ENCODE measurements at places on chromosomes 11 and 22.
A peak's percentile ranks its signal among the peaks of the same experiment; 100 is the strongest.

DNA sequence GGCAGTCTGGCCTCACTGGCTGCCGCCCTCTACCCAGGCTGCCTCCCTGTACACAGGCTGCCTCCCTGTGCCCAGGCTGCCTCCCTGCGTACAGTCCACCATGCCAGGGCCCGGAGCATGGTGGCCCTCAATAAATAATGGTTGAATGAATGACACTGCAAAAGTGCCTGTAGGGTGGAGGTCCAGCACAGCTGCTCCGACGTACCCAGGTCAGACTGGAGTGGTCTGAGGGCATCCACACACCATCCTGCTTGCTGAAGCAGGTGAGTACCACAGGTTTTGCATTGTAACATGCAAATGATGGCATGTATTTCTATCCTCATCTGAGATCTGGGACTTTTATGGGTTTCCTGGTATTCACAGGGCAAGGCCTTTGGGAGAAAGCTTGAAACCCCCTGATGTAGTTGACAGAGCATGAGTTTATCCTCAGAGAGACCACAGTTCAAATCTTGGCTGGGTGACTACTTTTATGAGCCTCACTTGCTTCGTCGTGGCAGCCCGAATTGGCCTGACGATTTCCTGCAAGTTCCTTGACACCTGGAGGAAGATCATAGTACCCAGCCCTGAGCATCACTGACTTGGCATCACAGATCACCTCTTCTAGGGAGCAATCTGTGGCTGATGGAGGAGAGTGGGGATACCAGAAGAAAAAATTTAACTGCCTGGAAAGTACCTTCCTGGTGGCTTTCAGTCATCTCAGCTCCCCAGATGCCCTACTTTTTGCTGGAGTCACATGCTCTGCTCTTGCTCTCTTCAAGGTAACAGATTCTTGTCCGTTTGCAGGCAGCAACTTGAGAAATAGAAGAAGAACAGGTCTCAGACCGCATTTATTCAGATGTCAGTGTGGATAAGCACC is 16.0 kb upstream of the CYB5R3 start:
- no peak for DNase-seq

DNA sequence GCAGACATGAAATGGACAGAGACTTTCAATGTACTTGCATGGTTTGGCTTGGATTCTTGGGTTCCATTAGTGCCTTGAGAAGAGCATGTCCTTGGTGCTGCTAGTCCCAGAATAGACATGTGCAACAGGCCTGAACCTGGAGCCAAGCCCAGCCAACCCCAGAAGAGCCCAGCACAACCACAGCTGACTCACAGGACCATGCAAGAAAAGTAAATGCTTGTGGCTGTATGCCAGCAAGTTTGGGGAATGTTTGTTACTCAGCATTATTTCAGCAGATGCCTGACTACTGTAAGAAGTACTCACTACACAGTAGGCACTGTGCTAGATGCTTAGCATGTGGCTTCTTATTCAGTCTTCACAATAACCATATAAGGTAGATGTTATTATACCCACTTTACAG is 39.2 kb upstream of the HMGXB4 start:
- peak; percentile 22 for DNase-seq

DNA sequence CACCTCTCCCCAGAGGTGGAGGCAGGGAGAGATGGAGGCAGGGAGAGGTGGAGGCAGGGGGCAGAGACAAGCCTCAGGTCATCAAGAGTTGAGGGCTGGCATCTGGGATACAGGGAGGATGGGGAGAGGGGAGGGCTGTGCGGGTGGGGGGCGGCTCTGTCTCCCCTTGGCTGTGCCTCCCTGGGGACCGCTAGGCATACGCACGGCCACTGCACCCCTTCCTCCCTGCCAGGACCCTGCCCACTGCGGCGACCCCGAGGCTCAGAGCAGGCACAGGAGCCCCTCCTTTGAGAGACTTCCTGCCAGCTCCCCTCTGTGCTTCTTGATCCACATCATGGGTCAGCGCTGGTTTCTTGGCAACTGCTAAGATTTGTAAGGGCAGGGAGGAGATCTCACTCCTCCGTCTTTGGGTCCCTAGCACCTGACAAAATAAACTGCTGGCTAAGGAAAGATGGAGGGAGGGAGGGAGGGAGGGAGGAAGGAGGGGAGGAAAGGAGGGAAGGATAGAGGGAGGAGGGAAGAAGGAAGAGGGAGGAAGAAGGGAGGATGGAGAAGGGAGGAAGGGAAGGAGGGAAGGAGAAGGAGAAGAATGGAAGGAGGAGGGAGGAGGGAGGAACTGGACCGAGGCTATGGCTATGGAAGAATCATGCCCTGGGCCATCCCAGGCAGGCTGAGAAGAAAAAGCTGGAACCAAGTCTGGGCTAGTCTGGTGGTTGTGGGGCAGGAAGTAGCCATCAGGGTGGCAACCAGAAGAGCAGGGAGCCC is 18.5 kb downstream of the PRR33 start:
- peak; percentile 65 for DNase-seq

- no peak for DNase-seq
Observed at GRCh38 chr11:20022363-20023081, 137.8 kb downstream of the DBX1 start.

- no peak for DNase-seq
Observed at GRCh38 chr22:28771195-28771791, 1.2 kb upstream of the CCDC117 start.

GRCh38 chr22:47443836-47444745 is 681.6 kb downstream of the TBC1D22A start:
- no peak for DNase-seq

DNA sequence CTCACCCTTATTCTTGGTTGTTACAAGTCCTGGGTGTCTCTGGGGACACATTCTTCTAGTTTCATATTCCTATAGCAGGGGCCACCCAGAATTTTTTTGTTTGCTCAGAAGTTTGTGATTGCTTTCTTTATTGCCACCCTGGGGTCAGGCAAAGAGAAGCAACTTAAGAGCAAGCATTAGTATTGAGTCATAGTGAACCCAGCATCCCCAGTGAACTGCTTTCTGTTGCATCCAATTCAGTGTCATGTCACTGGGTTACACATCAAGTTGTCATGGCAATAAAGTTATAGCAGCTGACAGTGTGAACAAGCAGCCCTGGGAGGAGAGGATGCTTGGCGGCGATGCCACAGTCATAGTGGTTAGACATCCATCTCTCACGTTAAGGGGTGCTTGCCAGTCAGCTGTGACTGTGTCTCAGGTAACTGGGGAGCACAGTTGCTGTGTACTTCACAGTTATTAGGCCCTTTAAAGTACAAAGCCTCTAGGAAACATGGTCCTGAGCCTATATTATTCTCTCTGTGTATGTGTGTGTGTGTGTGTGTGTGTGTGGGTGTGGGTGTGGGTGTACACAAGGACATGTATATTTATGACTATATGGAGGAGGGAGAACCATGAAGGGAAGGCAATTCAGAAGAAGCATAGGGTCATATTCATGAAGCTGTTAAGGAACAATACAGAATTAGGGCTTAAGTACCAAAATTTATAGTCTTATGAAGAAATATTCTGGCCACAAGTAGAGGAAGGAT is 52.5 kb downstream of the TRIM44 start:
- peak; percentile 66 for DNase-seq

DNA sequence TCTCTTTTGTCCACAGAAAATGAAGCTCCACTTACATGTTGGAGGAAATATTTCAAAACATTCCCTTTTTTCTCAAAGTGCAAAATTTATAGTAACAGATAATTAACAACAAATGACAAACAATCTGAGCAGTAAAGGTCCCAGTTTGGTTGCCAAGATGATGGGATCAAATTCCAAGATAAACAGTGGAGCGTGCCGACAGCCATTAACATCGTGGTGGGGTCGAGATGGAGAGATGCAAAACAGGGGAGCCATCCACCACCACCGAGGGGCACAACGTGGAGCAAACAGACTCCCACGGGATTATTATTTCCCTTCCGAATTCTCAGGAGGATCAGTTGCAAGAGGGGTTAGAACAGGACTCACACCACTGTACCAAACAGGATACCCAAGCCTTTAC is 17.2 kb downstream of the MPPED2 start:
- no peak for DNase-seq

- DNase-seq = no peak
Observed at GRCh38 chr11:80898910-80899309, 1458.1 kb upstream of the TENM4 start.

GRCh38 chr11:76823481-76824028 is 37.2 kb upstream of the ACER3 start:
- peak; percentile 67 for DNase-seq

DNA sequence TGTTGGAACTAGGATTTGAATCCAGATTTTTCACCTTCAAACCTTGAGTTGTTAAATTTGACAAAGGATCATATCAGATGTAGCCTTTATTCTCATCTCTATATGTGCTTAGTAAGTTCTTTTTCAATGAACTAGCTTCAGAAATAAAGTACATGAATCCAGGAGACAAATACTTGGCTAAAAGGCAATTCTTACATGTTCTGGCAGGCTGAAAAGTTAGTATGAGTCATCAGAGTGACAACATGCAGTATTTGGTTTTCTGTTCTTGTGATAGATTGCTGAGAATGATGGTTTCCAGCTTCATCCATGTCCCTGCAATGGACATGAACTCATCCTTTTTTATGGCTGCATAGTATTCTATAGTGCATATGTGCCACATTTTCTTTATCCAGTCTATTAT is 40.4 kb downstream of the BBOX1 start:
- DNase-seq = peak; percentile 70

GRCh38 chr11:16604794-16605388 is 133.6 kb upstream of the C11orf58 start:
- no peak for DNase-seq

- DNase-seq = no peak
Observed at GRCh38 chr22:27440304-27440865, 361.2 kb downstream of the MN1 start.

DNA sequence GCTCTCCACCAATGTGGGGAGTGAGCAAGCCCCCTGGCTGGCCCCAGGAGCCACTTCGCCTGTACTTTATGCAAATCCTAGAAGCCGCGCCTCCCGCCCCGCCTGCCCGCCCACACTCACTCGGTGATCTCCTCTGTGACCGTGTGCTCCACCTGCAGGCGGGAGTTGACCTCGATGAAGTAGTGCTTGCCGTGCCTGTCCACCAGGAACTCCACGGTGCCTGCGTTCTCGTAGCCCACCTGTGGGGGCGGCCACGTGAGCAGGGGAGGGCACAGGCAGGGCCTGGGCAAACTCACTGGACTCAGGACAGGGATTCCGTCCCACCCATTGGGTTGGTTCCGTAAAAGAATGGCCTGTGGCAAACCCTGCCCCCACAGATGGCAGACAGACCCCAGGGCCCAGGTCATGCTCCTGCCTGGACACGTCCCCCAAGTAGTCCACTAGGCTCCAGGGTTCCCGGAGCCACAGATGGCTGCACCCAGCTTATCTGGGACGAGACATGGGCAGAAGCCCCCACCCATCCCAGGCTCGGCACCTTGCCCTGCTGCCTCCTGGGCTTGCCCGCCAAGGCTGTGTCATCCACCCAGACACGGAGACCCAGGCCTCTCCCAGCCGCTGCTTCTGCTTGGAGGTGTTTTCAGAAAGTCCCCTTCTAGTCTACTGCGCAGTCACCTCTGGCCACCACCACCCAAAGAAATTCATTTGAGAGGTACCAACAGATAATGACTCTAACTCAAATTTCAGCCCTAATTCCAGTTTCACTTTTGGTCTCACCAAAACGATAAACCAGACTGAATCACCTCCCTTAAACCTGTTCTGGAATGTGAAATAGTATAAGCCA is 12.1 kb downstream of the LRFN4 start:
- DNase-seq = no peak

DNA sequence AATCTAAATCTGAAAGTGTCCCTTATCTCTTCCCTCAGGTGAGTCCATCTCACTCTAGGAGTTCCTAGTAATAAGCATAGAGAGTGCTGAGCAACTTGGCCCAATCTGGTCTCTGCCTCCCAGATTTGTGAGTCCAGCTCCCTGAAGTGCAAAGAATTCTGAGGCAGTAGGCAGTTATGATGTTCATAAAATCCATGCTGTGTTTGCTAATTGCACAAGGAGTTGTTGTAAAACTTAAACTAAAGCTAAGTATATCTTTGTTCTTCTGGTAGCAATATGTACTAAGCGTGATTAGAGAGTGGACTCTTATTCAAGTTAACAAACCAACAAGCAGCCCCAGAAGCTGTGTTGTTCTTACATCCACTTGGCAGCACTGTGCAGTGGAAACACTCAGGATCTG is 7.6 kb upstream of the PTH start:
- DNase-seq = no peak

GRCh38 chr11:118126082-118126838 is 26.4 kb downstream of the SCN4B start:
- DNase-seq = no peak

DNA sequence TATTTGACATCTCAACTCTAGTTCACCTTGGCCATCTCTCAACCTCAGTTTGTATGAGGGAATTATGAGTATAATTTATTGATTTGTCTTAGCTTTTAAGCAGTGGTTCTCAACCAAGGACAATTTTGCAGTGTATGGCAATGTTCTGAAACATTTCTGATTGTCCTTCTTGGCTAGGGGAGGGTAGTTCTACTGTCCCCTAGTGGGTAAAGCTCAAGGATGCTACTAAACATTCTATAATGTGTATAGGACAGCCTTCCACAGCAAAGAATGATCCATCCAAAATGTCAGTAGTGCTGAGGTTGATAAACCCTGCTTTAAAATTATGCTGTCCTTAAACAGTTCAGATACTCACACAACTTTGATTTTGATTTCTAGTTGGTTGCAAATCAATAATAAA is 78.1 kb upstream of the ALKBH3 start:
- DNase-seq = no peak

GRCh38 chr22:50710886-50711285 is 27.1 kb upstream of the ACR start:
- DNase-seq = no peak

DNA sequence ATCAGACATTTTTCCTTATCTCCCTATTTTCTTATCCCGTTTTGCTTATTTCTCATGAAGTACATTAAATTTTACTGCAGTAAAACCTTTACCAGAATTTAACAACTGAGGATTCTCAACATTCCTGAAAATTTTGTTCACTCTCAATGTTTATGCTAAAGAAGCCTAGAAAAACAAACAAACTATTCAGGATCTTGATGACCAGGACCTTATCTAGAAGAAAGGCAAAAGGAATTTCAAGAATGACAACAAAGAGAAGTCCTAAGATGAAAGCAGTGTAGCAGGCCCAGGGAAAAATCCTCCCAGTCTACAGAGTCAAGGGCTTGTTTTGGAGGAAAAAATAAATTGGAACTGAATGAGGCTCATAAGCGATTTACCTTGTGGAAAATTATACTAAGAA is 283.3 kb upstream of the ARHGAP42 start:
- DNase-seq = no peak

DNA sequence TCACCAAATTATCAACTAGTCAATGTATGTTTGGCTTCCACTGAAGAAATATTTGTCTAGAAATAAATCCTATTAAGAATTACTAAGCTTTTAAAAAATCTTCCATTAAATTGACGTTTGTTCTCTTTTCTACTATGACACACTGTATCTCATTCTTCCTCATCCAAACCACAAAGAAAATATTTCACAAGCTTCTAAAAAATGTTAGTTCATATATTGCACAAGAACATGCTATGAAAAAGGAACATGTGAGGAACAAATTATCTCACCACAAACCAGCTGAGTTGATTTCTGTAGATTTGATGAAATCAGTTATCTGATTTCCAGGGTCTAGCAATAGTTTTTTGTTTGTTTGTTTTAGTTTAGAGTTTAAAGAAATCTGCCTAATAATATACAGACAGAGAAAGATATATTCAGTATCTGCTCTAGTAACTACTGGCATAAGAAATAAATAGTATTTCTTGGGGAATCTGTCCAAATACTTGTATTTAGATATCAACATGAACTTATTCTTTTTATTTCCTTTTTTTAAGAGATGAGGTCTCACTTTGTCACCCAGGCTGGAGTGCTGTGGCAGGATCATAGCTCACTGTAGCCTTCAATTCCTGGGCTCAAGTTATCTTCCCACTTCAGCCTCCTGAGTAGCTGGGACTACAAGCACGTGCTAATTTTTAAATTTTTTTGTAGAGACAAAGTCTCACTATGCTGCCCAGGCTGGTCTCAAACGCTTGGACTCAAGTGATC is 161.7 kb downstream of the ATG16L2 start:
- DNase-seq = peak; percentile 67

Data from foreskin fibroblast (primary cell).